ENCODE measurements at places on chromosomes 3 and 15.

GRCh38 chr3:48130321-48130904, 57.8 kb downstream of the CDC25A start:
- no peak for DNase-seq

DNA sequence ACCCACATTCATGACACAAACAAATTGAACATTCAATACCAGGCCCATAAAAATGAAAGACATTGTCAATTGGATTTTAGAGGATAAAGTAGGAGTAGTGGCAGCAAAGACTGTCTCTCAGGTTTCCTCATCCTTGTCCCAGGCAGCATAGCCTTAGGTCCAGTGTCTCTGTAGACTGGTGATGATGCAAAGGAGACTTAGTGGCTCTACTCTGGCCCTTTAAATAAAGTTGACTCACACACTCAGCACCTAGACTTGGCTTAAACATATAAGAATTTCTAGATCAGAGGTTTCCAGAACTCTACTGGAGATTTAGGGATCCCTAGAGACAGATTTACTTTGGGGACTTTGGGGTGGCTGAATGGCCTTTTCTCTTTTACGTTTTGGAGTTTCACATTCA, 166.6 kb downstream of the NR1D2 start:
- DNase-seq, result no peak

DNA sequence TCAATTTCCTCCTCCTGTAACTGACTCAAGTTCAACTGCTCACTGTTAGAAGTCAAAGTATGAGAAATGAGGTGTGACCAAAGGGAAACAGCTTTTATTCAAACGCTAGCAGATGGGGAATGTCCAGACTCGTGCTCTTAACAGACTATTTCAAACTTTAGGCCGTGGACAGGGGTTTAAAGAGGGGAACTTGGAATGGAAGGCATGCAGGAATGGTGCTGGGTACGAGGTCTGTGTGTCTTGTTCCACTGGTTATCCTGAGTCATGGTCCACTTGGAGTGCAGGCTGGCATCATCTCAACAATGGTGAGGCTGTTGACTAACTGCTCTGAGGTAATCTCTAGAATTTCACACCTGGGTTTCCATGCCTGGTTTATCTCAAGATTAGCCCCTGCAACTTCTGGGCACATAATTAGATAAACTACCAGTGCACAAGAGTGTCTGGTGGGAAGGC, 22.9 kb upstream of the DNAAF4 start:
- no peak for DNase-seq

DNA sequence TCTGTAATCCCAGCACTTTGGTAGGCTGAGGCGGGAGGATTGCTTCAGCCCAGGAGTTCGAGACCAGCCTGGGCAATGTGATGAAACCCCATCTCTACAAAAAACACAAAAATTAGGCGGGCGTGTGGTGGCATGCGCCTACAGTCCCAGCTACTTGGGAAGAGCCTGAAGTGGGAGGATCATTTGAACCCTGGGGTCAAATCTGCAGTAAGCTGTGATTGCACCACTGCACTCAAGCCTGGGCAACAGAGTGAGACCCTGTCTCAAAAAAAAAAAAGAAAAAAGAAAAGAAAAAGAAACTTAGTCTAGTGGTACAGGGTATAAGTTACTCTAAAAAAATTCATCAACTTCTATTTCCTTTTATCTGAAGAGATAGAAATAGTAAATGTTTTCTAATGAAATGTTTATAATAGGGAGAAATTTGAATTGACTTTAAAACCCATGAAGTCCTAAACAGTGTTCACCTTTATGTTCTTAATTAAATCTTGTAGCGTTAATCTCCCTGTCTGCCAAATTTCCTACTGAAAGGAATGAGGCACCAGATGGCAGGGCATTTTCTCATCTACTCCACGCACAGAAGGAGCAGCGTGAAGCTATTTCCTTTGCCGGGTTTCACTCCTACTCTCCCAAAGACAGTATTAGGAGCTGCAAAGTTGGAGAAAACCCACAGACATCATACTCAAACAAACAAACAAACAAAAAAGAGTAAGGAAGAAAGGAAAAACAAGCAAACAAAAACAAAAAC, 1.9 kb downstream of the PCLAF start:
- no peak for DNase-seq

- peak; percentile 57 for DNase-seq
Measured at GRCh38 chr3:49719214-49719884, at the start of gene AMIGO3. TSS of gene AMIGO3 (minus strand) at chr3:49719684. CDS start at chr3:49719465, 219 bp downstream.

- no peak for DNase-seq
Measured at GRCh38 chr3:125651244-125651643, 55.9 kb upstream of the OSBPL11 start.

DNA sequence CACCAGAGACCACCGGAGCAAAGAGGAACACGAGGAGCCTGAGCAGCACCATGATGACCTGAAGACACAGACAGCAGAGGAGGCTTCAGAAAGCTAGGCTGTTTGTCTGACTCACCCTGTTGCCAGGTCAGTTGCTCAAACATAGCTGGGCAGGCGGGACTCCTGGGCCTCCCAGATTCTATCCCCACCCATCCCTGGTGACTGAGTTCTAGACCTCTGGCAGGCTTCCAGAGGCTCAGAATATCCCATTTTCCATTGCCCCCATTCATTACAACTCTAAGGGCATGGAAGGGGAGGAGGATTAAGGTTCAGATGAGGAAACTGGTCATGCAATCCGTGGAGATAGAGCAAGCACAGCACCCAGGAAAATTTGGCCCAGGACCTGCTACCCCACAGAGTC, at the start of gene CDHR4:
Gene CDHR4 (minus strand): TSS at position 113 of the 400 bp plus-strand sequence. CDS start 61 bp downstream, at position 52.
- DNase-seq, result no peak

- no peak for DNase-seq
Measured at GRCh38 chr15:68631601-68632051, 52.8 kb downstream of the CORO2B start.

DNA sequence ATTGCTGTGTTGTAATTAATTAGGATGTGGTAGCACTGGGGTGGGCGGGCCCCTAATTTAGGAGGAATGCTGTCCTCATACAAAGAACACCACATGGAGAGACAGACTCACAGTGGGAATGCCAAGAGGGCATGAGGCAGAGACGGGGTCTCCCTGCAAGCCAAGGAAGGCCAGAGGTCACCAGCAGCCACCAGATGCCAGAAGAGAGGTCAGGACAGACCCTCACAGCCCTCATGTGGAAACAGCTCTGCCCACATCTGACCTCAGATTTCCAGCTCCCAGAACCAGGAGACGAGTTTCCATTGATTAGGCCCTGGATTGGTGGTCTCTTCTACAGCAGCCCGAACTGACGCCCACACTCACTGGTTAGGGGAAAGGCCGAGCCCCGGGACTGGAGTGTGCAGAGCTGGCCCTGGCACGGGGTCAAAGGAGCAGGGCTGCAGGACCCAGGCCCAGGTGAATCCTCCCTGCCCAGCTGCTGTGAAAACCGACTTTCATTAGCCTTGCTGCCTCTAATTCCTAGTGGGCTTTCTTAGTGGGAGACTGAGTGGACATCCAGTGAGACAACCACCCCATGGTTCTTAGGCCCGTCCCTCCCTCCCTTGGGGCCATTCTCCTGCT, 43.0 kb upstream of the SLC41A3 start:
- no peak for DNase-seq

DNA sequence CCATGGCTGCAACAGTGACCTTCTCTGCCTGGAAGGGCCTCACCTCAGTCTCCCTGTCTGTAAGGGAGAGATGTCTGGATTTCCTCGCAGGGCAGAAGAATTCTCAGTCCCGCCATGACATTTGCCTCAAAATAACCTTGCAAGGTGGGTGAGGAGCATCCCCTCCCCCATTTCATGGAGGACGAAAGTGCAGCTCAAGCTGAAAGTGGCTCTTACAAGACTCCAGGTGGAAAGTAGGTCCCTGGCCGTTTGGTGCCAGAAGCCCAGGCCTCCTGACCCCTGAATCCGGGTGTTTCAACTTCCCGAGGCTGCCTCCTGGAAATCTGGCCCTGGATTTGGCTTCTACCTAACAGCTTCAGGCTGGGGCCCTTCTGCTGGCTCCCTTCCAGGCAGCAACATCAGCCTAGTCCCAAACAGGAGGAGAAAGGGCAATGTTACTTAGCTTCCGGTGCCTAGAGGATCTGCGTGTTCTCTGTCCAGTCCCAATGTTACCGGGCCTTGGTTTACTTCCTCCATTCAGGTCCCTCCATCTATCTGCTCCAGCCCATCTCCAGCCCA, 769 bp upstream of the CSPG4 start:
- no peak for DNase-seq

DNA sequence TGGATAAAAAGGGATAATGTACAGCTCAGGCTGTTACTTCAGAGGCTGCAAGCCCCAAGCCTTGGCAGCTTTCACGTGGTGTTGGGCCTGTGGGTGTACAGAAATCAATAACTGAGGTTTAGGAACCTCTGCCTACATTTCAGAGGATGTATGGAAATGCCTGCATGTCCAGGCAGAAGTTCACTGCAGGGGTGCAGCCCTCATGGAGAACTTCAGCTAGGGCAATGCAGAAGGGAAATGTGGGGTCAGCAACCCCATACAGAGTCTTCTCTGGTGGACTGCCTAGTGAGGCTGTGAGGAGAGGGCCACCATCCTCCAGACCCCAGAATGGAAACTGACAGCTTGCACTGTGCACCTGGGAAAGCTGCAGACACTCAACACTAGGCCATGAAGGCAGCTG, 1350.3 kb downstream of the ROBO2 start:
- DNase-seq, result no peak

DNA sequence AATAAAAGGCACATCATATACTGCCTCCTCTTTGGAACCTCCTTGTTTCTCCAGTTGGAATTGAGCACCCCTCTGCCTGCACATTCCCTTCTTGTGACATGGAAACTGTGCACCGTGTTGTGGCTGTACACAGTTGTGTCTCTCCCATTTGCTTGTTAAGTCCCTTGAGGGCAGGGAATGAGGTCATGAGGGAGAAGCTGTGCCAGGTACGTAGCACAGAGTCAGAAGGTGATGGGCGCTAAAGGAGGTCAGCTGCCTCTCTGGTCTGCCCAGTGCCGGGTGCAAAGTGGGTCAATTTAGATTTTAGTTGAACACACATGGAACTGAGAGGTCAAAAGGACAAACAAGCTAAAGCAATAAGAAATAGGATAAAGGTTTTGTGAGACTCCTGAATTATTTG, 124.4 kb downstream of the FAM43A start:
- no peak for DNase-seq

- no peak for DNase-seq
Measured at GRCh38 chr3:126577261-126577660, 18.5 kb upstream of the C3orf22 start.

DNA sequence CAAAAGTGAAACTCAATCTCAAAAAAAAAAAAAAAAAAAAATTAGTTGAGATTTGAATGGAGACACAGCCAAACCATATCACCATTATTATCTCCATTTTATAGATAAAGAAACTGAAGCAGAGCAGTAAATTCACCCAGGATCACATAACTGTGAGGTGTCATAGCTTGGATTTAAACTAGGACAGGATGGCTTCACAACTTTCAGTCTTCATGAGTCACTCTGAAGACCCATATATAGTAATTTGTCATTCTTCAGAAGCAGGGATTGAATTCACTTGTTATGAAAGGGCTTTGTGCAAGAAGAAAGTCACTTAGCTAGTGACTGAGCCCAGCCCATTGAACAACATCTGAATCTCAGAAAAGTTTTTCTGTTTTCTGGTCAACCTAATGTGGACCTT, 60.5 kb upstream of the LRIG1 start:
- DNase-seq, result no peak

GRCh38 chr3:56633602-56634535, 49.2 kb downstream of the TASOR start:
- no peak for DNase-seq

DNA sequence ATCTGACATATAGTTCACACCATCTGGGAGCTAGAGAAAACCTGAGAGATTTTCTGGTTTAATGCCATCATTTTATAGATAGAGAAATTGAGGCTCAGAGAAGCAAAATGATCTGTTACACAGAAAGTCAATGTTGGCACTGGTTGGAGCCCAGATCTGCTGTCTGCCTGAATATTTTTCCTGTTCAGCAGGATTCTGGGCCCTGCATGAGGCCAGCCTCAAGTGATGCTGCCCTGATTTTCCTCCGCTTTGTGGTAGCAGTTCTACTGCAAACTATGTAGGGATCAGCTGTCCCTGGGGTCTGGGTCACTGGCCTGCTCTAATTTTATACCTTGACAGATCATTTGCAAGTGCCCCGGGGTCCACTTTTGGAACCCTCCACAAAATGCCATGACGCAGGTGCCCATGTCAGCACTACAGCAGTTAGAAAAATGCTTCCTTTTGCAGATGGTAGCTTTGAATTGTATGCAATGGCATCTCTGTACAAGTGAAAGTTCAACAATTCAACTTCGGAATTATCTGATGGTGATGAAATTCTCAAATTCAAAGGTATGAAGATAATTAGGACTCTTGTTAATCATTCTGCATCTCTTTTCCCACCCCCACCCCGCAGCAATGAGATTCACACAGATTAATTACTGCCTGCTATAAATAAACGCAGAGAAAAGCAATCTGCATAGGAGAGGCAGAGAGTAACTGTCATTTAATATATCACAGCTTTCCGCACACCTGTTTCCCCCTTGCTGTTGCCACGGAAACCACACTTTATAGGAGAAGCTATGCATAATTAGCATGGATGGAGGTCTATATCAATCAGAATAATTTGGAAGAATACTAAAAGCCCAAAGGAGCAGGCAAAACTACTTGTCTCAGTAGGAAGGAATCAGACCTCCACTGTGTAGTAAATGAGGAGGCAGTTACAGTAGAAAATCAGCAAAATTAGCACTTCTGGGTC, 222.6 kb downstream of the PDCD6IP start:
- DNase-seq, result no peak

DNA sequence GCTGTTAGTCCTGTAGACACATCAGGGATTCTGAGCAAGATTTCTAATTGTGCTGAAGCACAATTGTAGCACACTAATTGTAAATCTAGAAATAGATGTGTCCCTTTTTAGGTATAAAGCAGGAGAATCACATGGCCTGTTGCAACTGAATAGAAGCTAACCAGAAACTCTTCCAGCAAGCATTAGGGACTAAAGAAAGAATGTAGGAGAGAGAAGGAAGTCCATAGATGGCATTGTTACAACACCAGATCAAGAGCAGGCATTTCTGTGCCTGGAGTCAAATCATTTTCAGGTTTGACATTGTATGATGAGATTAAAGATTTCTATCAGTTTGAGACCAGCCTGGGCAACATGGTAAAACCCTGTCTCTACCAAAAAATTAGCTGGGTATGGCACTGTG, 27.4 kb downstream of the CALML4 start:
- no peak for DNase-seq

DNA sequence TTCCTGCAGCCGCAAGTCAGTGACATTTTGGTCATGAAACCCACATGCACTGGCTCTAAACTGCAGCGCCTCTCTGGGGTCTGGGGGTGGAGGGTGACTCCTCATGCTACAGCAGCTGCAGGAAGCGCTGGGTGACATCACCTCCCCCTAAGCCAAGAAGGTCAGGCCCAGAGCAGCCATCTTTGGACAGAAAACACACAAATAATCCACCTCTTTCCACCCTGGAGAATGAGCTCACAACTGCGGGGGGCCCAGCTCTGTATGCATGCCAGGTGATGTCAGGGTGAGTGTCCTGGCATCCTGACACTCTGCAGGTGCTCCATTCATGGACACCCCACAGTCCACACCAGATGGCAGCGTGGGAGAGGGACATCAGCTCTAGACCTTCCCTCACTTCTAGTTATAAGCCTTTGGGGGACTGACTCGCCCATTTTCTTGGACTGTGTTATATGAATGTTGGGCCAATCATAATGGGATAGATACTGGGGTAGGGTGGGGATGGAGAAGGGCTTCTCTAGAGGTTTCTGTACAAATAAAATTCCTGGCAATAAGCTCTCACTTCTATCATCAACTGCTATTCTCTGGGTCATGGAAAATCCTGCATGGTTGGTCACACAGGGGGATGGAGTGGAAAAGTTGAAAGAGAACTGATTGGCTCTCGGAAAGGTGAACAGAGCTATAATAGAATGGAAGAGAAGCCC, 70.7 kb upstream of the THBS1 start:
- DNase-seq, result no peak
